ENCODE measurements at places on chromosomes 1 and 21.

GRCh38 chr1:231691618-231692259 is 65.1 kb downstream of the DISC1 start:
- H3K27ac ChIP-seq = no peak overlapping the region
- peak; percentile 20 for DNase-seq
- peaks cover 5% of the 10 kb centered on the region for H3K36me3 ChIP-seq
- H3K27me3 ChIP-seq = no peaks in the 10 kb centered on the region

- peaks cover 16% of the 10 kb centered on the region for H3K36me3 ChIP-seq
- no peaks in the 10 kb centered on the region for H3K27me3 ChIP-seq
- peaks cover 42% of the 10 kb centered on the region for H3K4me1 ChIP-seq
- H3K4me3 ChIP-seq = no peak overlapping the region
- no peak overlapping the region for H3K27ac ChIP-seq
- DNase-seq = no peak
These were observed 102.6 kb downstream of the ZNF644 start for GRCh38 chr1:90919190-90919719.

DNA sequence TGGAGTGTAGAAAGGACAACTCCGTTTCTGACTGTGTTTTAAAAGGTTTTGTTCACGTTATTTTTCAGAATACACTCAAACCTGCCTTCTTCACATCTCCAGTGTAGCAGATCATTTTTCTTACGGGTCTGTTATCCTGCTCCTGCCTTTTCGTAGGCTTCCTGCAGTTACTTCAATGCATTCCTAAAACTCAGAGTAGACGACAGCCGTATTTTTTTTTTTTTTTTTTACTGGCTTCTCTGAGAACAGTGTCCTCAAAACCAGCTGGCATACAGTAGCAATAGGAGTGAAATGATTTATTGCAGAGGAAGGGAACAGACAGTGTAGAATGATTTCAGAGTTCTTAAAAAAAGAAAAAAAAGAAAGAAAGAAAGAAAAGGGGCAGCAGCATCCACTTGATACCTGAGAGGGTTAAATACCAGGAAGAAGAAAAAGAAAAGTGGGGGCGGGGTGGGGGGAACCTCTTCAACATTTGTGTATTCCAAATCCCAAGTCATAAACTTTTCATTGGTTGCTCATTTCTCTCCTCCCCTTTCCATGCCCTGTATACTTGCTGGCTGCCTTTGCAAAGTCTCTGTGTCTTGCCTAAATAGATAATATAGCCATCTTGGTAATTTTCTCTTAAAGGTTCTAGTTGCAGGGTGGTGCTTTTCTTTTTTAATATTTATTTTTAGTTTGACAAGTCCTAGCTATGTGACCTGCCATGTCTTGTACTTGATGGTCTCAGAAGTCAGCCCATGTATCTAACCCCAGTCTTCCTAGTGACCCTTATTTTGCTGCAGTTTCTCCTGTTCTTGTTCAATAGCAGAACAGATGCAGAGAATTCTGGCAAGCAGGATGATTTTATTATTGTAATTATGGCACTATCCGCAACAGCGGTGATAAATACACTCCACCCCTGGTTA is 2.8 kb downstream of the TGFB2 start:
- H3K36me3 ChIP-seq = no peaks in the 10 kb centered on the region
- no peak overlapping the region for H3K27ac ChIP-seq
- H3K4me3 ChIP-seq = no peak overlapping the region
- peaks cover 4% of the 10 kb centered on the region for H3K27me3 ChIP-seq
- peaks cover 49% of the 10 kb centered on the region for H3K4me1 ChIP-seq

DNA sequence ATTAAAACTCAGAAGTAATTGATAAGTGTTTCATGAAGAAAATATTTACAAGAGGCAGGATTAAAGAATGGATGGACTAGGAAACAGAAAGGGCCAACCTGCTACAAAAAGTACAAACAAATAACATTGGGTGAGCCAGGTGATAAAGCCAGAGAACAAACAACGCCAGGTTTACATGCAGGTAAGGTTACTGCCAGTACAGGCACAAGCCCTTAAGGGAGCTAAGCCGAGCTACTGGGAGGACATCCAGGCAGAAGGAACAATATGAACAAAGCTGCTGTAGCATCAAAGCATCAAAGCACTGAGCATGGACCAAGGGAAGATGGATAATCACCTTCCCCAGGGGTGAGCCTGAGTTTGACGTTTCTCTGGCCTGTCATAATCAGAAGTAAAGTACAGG is 380.7 kb downstream of the SEC16B start:
- no peak overlapping the region for H3K27ac ChIP-seq
- H3K4me3 ChIP-seq = no peak overlapping the region
- H3K4me1 ChIP-seq = no peaks in the 10 kb centered on the region

DNA sequence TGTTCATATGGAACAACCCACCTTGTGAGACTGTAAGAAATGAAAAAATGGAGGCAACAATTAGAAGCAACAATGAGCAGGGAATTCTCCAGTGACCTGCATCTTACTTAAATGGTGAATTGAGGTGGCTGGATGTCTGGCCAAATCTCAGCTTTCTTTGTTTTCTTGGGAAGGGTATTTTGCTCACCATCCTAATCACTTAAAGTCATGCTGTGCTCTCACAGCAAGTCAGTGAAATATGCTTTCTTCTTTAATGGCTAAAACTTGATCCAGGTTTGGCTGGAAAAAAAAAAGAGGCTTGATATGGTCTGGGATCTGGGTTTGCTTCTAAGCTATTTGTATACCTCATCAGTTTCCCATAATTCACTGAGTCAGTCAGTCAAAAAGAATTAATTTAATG is 124.8 kb downstream of the ESRRG start:
- H3K27ac ChIP-seq = no peak overlapping the region
- H3K4me3 ChIP-seq = no peak overlapping the region
- H3K4me1 ChIP-seq = peaks cover 20% of the 10 kb centered on the region
- H3K27me3 ChIP-seq = no peaks in the 10 kb centered on the region
- no peak for DNase-seq
- H3K36me3 ChIP-seq = no peaks in the 10 kb centered on the region

GRCh38 chr1:62481681-62482080 is 44.8 kb downstream of the USP1 start:
- H3K4me3 ChIP-seq = no peak overlapping the region
- peaks cover 10% of the 10 kb centered on the region for H3K36me3 ChIP-seq
- no peak for DNase-seq
- H3K27me3 ChIP-seq = peaks cover 4% of the 10 kb centered on the region
- no peak overlapping the region for H3K27ac ChIP-seq

DNA sequence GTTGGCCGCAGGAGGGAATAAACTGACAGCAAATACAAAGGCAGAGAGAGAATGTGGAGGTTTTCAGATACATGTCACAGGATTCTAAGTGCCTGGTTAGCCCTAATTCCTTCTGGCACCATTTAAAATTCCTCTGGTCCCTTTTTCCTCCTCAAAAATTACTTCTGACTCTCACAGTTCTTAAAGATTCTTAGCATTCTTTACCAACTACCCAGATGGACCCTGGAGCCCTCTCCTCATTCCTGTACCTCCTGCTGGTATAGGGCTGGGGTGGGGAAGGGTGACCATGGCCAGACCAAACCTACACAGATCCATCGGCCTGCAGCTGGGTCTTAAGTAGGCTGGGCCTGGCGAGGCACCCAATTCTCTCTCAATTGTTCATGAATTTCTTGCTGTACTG is 7.2 kb downstream of the MKNK1 start:
- no peaks in the 10 kb centered on the region for H3K27me3 ChIP-seq
- peaks cover 23% of the 10 kb centered on the region for H3K36me3 ChIP-seq
- peaks cover 28% of the 10 kb centered on the region for H3K4me1 ChIP-seq

DNA sequence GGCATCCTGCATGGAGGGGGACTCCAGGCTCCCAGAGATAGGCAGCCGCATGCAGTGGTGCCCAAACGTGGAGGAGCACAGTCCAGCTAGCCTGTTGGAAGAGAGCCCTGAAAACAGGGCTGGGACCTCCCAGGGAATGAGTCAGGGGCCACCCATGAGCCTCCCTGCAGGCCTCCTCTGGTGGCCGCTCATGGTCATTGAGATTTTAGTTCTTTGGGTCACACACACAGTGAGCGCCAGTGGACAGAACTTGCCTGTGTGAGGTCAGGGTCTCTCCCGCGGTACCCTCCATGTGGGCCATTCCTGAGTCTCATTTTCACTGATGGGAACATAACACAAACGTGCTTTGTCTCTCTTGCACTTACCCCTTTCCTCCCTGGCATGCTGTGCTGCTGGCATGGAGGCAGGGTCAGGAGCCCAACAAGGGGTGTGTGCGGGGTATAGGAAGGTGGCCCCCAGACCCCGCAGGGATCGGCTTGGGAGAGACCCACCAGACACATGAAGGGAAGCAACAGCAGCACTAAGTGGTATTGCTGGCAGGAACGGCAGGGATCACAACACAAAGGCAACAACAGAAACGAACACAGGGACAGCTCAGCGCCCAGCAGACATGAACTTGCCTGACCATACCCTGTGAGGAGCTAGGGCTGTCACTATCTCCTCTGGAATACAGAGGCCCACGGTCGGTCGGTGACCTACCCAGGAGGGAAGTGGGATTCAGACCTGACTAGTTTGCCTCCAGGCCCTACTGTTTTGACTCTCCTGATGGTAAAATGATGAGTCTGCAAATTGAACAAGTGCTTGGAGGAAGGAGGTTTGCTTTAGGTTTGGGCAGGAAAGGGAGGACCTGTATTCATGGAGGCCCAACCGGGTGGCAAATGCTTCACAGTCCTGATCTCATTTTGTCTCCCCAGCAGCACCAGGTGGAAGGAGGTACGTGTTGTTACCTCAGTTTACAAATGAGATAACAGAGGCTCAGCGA is 31.8 kb downstream of the ABCG1 start:
- no peak overlapping the region for H3K4me3 ChIP-seq
- H3K36me3 ChIP-seq = no peaks in the 10 kb centered on the region
- H3K27ac ChIP-seq = no peak overlapping the region
- H3K4me1 ChIP-seq = no peaks in the 10 kb centered on the region

- DNase-seq = no peak
- H3K36me3 ChIP-seq = no peaks in the 10 kb centered on the region
- H3K4me3 ChIP-seq = no peak overlapping the region
- H3K27ac ChIP-seq = no peak overlapping the region
These were observed 52.1 kb upstream of the CSF3R start for GRCh38 chr1:36534711-36535412.

GRCh38 chr1:17437580-17438317 is 1.7 kb downstream of the RCC2 start:
- H3K36me3 ChIP-seq = 0 out of 2 replicates have a peak, but pooled peaks cover 4% of the 10 kb centered on the region
- peaks cover 38% of the 10 kb centered on the region for H3K4me1 ChIP-seq
- H3K27ac ChIP-seq = no peak overlapping the region
- no peaks in the 10 kb centered on the region for H3K27me3 ChIP-seq
- H3K4me3 ChIP-seq = peak overlapping the region; percentile 89
- DNase-seq = no peak

DNA sequence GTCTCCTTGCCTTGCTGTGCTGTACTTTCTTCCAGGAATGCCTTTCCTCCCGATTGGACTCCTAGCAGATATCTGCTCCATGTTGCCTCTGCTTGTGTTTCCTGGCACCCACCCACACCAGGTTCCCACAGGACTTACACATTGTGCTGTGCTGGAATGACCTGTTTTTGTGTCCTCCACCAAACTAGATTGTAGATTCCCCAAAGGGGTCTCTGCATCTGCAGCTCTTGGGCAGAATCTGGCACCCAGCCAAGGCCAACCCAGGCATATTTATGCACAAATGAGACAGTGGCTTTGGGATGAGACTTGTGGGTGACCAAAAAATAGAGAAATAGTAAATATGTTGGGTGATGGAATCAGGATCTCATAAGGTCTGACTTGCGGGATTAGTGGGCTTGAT is 278.2 kb downstream of the RRAGC start:
- peaks cover 11% of the 10 kb centered on the region for H3K27me3 ChIP-seq
- H3K36me3 ChIP-seq = no peaks in the 10 kb centered on the region
- no peaks in the 10 kb centered on the region for H3K4me1 ChIP-seq
- no peak overlapping the region for H3K4me3 ChIP-seq
- no peak for DNase-seq
- H3K27ac ChIP-seq = no peak overlapping the region

GRCh38 chr1:39677645-39678044 is 5.7 kb upstream of the NT5C1A start:
- no peak for DNase-seq
- H3K4me1 ChIP-seq = peaks cover 27% of the 10 kb centered on the region
- no peak overlapping the region for H3K27ac ChIP-seq

- no peak overlapping the region for H3K4me3 ChIP-seq
- no peak for DNase-seq
- H3K27me3 ChIP-seq = no peaks in the 10 kb centered on the region
- H3K27ac ChIP-seq = no peak overlapping the region
- no peaks in the 10 kb centered on the region for H3K4me1 ChIP-seq
These were observed 248.8 kb upstream of the USP24 start for GRCh38 chr1:55463814-55464475.

- no peak overlapping the region for H3K4me3 ChIP-seq
- H3K4me1 ChIP-seq = peaks cover 33% of the 10 kb centered on the region
- H3K27ac ChIP-seq = no peak overlapping the region
- no peaks in the 10 kb centered on the region for H3K27me3 ChIP-seq
- DNase-seq = no peak
These were observed 5.2 kb downstream of the LDLRAP1 start for GRCh38 chr1:25548601-25549000.

- H3K36me3 ChIP-seq = no peaks in the 10 kb centered on the region
- no peak for DNase-seq
- no peak overlapping the region for H3K4me3 ChIP-seq
- H3K27me3 ChIP-seq = peaks cover 2% of the 10 kb centered on the region
These were observed 13.9 kb downstream of the S1PR1 start for GRCh38 chr1:101250656-101251272.

- no peaks in the 10 kb centered on the region for H3K27me3 ChIP-seq
- DNase-seq = peak; percentile 49
- H3K27ac ChIP-seq = peak overlapping the region; percentile 53
- peaks cover 15% of the 10 kb centered on the region for H3K4me1 ChIP-seq
These were observed 11.9 kb downstream of the PHTF1 start for GRCh38 chr1:113747376-113747775.

DNA sequence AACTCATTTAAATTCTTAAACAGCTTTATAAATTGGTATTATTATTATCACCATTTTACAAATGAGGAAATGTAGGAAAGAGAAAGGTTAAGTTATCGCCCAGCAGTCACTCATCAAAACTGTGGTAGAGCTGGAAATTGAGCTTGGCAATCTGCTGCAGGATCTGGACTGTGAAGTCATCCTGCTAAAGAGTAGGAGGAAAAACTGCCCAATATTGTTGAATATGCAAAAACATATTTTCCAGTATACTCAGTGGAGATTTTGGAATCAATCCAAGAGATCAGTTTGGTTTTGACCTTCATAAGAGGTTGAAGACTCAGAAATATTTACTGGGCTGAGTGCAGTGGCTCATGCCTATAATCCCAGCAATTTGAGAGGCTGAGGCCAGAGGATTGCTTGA is 16.9 kb upstream of the RC3H1 start:
- H3K27ac ChIP-seq = no peak overlapping the region
- peaks cover 2% of the 10 kb centered on the region for H3K27me3 ChIP-seq
- H3K4me3 ChIP-seq = no peak overlapping the region
- H3K4me1 ChIP-seq = peaks cover 19% of the 10 kb centered on the region
- H3K36me3 ChIP-seq = no peaks in the 10 kb centered on the region

- H3K27me3 ChIP-seq = peaks cover 2% of the 10 kb centered on the region
- no peak for DNase-seq
- H3K4me1 ChIP-seq = peaks cover 41% of the 10 kb centered on the region
- H3K36me3 ChIP-seq = no peaks in the 10 kb centered on the region
- H3K27ac ChIP-seq = peak within 1 kb of the TSS; percentile 86
These were observed at the start of gene EVA1C for GRCh38 chr21:32412162-32413014. TSS of gene EVA1C (plus strand) at chr21:32412706. CDS start at chr21:32412854, 148 bp downstream.

- peaks cover 37% of the 10 kb centered on the region for H3K36me3 ChIP-seq
- H3K4me1 ChIP-seq = peaks cover 77% of the 10 kb centered on the region
- no peak overlapping the region for H3K27ac ChIP-seq
- DNase-seq = no peak
- no peak overlapping the region for H3K4me3 ChIP-seq
- no peaks in the 10 kb centered on the region for H3K27me3 ChIP-seq
These were observed 25.6 kb downstream of the DPYD start for GRCh38 chr1:97895278-97895677.

GRCh38 chr1:99550198-99550597 is 95.7 kb upstream of the PALMD start:
- H3K4me1 ChIP-seq = peaks cover 36% of the 10 kb centered on the region
- H3K4me3 ChIP-seq = no peak overlapping the region
- no peak for DNase-seq

Measured in HFFc6 (cell line).